Suppressor macrophage (primary cell): ENCODE measurements at places on chromosomes 4 and X.

DNA sequence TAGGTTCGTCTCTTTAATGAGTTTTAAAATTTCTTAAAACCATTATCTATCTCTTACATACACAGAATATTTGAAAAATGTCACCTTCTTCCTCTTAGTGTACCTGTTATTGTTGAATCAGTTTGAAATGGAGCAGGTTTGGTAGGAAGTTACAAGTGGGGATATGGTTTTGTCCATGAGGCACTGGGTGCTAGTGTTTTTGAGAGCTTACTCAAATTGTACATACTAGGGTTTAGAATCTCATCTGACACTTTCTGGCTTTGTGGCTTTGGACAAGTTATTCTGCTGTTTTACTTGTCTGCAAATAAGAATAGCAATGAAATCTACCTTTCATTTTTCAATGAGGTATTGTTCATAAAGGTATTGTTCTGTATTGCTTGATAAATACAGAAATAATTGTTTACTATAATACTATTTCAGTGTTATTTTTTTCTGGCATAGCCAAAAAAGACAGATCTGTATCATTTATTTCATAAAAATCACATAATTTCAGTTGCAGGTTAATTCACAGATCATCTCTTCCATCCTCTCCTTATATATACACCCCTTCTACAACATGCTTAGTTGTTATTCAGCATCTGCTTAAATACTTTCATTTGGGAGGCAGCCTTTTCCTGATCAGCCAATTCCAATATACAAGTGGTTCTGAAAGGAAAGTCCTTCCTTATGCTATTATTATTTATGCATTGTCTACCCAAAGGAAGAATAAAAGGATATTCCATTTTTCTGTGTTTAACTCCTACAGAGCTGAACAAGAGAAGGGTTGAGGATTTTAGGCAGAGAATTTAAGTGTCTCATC lies 13.3 kb downstream of the NCAPG start:
- DNase-seq, result no peak

GRCh38 chrX:40012868-40013265 lies 84.9 kb downstream of the BCOR start:
- peak; percentile 35 for DNase-seq

- peak; percentile 44 for DNase-seq
These were observed 39.2 kb upstream of the ASMTL start for GRCh38 chrX:1491851-1492349.

DNA sequence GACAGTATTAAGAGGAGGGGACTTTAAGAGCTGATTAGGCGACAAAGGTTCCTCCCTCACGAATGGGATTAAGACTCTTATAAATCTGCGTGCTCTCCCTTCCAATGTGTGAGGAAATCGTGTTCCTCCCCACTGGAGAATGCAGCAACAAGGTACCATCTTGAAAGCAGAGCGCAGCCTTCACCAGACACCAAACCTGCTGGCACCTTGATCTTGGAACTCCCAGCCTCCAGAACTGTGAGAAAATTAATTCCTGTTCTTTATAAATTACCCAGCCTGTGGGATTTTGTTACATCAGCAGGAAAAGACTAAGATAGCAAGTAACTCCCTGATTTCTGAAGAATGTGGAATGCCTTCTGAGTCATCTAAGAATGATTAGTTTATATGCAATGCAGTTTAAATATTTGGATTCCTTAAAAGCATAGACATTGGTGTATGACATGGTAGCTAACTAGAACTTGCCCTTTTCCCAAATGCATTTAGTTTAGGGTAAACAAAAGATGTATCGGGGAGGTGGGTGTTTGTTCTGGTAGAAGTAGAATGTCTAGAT lies 86.1 kb downstream of the USP46 start:
- DNase-seq, result no peak

DNA sequence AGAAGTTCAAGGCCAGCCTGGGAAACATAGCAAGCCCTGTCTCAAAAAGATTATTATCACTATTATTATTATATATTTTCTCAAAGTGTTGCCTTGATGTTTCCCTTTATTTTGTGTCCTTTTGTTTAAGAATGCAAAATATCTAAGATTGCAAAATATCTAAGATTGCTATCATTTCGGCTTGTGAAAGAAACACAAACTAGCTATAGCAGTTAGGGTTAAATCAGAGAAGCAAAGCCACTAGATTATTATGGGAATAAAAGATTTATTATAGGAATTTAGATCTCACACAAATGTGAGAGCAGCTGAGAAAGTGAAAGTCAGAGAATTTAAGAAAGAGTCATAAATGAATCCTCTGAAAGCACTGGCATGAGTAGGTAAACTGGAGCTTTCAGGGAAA lies 18.0 kb upstream of the TMEM184C start:
- DNase-seq, result no peak

- DNase-seq, result no peak
These were observed 43.9 kb upstream of the FAM9A start for GRCh38 chrX:8845060-8845459.

DNA sequence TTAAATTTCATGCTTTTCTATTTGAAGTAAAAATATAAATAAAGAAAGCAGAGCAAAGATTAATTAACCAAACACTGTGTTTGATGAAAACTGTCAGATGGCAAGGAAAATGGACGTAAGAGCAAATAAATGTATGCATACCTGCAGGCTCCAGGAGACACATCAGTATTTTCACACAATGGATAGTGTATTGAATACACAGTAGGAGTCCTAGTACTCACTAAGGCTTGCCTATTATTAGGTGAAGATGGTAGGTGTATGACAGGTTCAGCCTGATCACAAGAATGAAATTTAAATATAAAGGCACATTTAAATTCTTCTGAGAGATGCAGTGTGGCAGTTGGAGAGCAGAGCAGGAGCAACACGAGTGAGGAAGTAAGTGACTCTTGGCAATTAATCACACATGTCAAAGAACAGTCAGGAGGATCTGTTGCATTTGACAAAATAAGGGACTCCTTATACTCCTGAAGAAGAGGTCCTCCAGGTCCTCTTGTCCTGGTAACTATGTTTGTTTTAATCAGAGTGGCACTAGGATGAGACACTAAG lies 106.0 kb upstream of the NDST4 start:
- DNase-seq, result no peak

DNA sequence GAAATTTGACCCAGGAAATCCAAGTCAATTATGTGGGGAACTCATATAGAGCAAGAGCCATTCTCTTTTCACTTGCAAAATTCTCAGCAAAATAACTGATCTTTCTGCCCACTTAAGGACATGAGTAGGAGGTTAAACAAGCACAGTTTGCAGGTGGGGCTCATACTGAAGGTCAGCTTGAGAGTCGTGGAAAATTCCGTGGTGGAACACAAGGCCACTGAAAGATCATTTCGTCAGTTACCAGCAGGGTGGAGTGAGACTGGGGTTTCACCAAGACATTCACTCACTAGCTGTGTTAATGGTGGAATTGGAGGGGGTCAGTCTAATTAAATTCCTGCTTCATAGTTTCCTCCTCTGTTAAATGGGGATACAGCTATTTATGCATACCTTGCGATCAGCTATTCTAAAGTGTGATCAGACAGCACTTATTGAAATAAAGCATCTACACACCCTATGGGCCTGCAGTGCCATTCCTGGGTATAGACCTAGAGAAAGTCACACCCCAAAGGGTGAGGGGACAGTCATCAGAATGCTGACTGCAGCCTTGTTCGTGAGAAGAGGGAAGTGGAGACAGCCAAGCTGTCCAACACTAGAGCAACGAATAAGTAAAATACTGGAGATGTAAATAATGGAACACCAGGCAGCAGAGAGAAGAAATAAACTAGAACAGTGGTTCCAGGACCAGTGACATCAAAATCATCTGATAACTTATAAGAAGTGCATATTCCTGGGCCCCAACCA lies 42.7 kb upstream of the CLNK start:
- DNase-seq, result no peak

- no peak for DNase-seq
These were observed 446.2 kb downstream of the KCTD8 start for GRCh38 chr4:44002368-44002767.

DNA sequence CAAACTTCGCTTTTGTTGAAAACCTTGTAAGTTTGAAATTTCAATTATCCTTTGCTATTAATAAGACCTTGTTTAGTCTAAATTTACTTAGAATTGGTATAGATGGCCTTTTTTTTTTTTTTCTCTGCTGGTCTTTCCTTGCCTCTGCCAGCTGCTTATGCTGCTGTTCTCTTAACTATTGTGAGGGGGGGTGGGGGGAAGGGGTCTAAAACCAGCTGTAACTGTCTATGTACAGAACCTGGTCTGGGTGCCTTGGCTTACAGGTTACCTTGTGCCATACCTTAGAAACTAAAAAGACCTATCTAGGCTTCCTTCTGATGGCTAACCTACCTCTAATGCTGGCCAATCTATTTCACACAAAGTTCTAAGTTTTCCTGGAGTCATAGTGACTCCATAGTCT lies 1.0 kb downstream of the UGT2B17 start:
- DNase-seq, result no peak

DNA sequence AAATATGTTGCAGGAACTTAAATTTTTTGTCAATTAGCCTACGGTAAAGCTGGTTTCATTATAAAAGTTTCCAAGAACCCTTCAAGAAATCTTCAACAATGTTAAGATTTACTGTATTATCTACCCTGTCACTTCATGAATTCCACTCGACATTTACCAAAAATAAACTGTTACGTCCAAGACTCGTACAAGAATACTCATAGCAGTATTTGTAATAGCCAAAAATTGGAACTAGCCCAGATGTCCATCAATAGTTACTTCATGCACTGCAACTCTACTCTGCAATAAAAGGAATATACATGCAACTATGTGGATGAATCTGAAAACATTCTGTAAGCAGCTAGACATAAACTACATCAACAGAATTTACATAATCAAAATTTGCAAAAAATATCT lies 13.4 kb downstream of the RBMX start:
- DNase-seq, result no peak

- DNase-seq, result no peak
These were observed 79.1 kb upstream of the DDX60 start for GRCh38 chr4:168397611-168398169.

- no peak for DNase-seq
These were observed 177.2 kb downstream of the TSPAN5 start for GRCh38 chr4:98481167-98481566.

- DNase-seq, result no peak
These were observed 88.2 kb downstream of the CFAP299 start for GRCh38 chr4:80423553-80424224.

- no peak for DNase-seq
These were observed 9.3 kb downstream of the PTPN13 start for GRCh38 chr4:86603311-86603885.
